Effector memory CD8-positive, alpha-beta T cell (primary cell): ENCODE measurements at places on chromosomes 13 and 19.

GRCh38 chr19:19821366-19821951 lies at the start of gene ZNF506:
Gene ZNF506 (minus strand): TSS chr19:19821750. CDS start chr19:19821603, 147 bp downstream.
- peak; percentile 98 for DNase-seq

GRCh38 chr13:93721483-93721882 lies 494.9 kb downstream of the GPC6 start:
- no peak for DNase-seq

GRCh38 chr19:11096210-11096841 lies 7.1 kb downstream of the LDLR start:
- DNase-seq, result peak; percentile 9

- no peak for DNase-seq
Observed at GRCh38 chr13:30880151-30880855, 25.8 kb upstream of the MEDAG start.

DNA sequence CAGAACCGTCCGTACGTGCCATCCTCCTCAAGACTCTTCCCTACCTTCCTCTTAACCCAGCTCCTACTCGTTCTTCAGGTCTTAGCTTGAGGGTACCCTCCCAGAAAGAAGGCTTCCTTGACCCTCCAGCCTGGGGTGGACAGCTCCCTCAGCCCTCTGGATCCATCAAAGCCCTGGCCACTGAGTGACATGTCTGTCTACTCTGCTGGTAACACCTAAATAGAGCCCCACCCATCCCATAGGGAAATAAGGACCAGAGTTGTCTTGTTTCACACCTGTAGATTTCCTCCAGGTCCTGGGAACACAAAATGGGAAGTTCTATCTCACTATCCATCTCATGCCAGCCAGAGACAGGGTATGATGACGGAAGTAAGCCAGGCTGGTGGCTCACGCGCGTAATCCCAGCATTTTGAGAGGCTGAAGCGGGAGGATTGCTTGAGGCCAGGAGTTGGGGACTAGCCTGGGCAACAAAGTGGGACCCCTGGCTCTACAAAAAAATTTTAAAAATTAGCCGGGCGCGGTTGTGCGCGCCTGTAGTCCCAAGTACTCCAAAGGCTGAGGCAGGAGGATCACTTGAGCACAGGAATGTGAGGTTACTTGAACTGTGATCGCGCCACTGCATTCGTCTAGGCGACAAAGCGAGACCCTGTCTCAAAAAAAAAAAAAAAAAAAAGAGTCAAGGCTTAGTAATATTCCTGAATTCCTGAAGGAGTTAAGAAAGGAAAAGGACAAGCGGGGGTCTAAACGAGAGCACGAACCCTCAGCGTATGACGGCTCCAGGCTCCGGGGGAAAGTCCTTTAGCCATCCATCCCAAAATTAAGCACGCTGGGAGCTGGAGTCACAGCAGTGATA lies 566 bp upstream of the CCDC97 start:
- DNase-seq, result no peak

DNA sequence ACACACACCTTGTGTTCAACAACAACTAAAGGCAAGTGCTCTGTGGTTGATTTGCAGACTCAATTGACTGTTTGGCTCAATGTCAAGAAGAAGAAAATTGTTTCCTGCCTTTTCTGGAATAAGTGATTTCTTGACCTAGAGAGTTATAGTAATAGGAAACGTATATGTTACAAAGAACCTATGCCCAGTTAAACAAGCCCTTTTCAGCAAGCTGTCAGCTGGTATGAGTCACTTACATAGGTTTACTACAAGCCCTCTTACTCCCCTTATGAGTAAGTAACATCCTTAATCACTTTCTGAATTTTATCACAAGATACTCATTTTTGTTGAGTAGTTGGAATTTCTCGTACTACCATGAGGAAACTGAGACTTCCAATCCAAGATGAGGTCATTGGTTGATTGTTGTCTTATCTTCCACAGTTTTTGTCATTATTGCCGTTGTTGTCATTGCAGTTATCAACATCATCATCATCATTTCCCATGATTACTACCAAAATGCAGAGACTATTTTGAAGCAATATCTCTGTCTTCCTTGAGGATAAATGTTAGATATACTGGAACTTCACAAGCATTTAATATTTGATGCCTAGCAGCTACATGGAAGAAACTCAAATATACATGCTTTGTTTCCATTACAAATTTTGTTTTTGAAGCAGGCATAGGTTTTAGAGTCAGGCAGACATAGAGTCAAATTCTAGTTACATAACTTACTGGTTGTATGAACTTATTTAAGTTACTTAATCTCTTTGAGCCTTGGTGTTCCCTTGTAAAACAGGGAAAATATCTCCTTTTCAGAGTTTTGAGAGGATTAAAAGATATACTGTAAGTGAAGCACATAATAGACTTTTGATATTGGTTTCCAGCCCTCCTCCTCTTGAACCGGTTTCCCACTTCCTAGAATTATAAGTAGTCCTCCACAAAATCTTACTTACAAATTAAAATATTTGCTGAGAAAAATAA lies 106.0 kb downstream of the RAP2A start:
- DNase-seq, result no peak

- no peak for DNase-seq
Observed at GRCh38 chr13:36981156-36981743, 17.9 kb downstream of the ALG5 start.

GRCh38 chr13:41520660-41521630 lies 63.6 kb downstream of the RGCC start:
- no peak for DNase-seq

GRCh38 chr19:30131246-30131645 lies 189.2 kb downstream of the URI1 start:
- no peak for DNase-seq

GRCh38 chr13:107104631-107105030 lies 536.7 kb upstream of the ARGLU1 start:
- DNase-seq, result no peak

GRCh38 chr19:873561-874041 lies 14.1 kb downstream of the CFD start:
- no peak for DNase-seq

DNA sequence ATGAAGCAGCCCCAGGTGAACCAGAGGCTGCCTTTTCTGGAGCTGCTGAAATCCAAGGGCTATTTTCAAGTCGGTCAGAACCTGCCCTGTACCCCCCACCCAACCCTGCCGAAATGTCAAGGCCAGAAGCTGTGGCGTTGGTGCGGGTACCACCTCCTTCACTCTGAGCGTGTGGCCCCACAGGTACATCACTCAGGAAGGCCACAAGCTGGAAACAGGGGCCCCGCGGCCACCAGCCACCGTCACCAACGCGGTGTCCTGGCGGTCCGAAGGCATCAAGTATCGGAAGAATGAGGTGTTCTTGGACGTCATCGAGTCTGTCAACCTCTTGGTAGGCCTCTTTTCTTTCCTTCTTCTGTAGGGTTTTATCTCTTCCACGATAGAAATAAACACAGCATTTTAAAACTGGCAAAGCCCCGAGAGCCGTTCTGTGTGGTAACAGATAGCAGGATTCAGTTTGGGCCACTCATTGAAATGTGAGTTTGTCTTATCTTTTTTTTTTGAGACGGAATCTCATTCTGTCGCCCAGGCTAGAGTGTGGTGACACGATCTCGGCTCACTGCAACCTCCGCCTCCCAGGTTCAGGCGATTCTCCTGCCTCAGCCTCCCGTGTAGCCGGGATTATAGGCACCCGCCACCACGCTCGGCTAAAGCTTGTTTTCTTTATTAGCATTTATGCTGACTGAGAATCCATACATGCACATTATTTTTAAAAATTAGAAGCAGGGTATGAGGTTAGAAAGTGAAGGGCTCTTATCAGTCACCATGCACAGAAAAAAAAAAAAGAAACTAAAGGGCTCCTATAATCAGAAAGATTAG lies 11.3 kb downstream of the AP1M1 start:
- no peak for DNase-seq

- DNase-seq, result no peak
Observed at GRCh38 chr19:35143818-35144217, 763 bp downstream of the FXYD7 start.

GRCh38 chr19:5403968-5404640 lies 51.1 kb upstream of the ZNRF4 start:
- DNase-seq, result peak; percentile 30

GRCh38 chr19:47155148-47155547 lies 24.5 kb downstream of the SAE1 start:
- no peak for DNase-seq
